ENCODE measurements at places on chromosomes 5 and 9. TPM values are rescaled to one million over a fixed set of nuclear protein-coding genes. Genes with fewer than 3 reads are reported as not detected.

GRCh38 chr5:143234162-143234842 is 169.2 kb downstream of the NR3C1 start:
- H3K27me3 ChIP-seq: no peaks in the 10 kb centered on the region
- H3K4me3 ChIP-seq: no peak overlapping the region
- peaks cover 1% of the 10 kb centered on the region for H3K36me3 ChIP-seq
- H3K27ac ChIP-seq: no peak overlapping the region
- DNase-seq: no peak

DNA sequence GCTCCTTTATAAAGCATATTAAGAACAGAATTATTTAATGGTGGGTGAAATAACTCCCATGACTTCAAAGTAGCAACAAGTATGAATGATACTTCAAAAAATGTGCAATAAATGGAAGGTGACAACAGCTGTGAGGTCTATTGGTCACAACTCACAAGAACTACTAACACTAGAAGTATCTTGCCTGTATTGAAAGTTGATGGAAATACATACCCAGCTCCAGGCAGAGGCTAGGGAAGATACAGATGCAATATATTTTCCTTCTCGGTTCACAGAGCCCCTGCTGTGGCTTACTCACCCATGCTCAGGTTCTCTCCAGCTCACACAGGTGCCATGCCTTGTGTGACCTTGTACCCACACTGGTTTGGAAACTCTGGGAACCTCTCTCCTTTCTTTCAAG is 133.8 kb downstream of the LIFR start:
- DNase-seq: no peak
- H3K4me3 ChIP-seq: no peak overlapping the region
- peaks cover 11% of the 10 kb centered on the region for H3K4me1 ChIP-seq
- H3K36me3 ChIP-seq: no peaks in the 10 kb centered on the region

GRCh38 chr5:73418244-73418691 is 30.3 kb downstream of the FOXD1 start:
- no peak overlapping the region for H3K4me3 ChIP-seq
- no peak overlapping the region for H3K27ac ChIP-seq
- no peaks in the 10 kb centered on the region for H3K36me3 ChIP-seq
- H3K4me1 ChIP-seq: peaks cover 3% of the 10 kb centered on the region
- DNase-seq: no peak

DNA sequence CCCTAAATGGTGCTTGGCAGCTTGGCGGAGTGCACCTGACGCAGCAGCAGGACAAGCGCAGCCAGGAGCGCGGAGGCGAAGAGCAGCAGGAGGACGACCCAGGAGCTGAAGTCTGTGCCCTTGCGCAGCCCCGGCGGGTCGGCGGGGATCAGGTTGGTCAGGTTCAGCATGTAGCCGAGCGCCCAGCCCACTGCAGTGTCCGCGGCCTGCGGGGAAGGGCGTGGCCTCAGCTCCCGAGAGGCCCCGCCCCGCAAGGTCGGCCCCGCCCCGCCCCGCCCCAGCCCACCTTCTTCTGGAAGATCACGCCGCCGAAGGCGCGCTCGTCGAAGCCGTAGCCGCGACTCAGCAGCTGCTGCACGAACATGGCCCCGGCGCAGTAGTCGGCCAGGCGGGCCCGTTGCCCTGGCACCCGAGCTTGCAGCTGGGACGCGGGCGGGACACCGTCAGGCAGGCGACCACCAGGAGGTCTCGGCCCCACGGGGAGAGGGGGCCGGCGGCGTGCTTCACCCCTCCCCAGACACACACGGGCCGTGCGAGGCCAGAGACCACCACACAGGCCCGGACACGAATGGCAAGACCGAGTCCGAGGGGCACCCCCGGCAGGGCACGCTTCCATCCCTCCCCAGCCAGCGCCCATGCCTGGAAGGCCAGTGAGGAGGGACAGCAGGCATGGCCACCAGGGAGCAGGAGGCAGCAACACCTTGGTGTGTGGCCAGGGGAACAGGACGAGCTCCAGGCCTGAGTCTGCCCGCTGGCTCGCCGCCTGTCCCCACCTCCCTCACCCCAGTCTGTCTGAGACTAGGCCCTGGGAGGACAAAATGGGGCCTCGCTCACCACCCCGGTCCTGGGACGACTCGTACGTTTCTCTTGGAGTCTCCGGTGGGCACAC is 2.9 kb upstream of the NPDC1 start:
- H3K27me3 ChIP-seq: peaks cover 43% of the 10 kb centered on the region
- H3K4me1 ChIP-seq: peaks cover 19% of the 10 kb centered on the region
- no peaks in the 10 kb centered on the region for H3K36me3 ChIP-seq
- H3K27ac ChIP-seq: no peak overlapping the region
- H3K4me3 ChIP-seq: no peak overlapping the region

DNA sequence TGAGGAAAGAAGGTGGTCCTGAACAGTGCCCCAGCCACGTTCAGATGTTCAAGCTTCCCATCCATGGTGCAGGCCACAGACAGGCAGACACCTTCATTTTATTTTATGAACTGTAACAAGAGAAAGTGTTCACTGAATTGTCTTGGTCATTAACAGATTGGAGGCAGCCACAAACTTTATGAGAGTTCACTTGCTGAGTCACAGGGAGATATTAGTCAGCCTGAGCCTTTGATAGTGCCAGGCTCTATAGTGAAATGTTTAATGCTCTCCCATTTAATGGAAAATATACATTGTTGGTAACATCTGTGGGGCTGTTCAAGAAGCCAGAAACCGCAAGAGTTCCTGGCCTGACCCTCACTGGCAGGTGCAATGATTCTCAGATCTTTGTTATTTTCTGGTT is 237.0 kb downstream of the TENT4A start:
- H3K4me3 ChIP-seq: no peak overlapping the region
- H3K27ac ChIP-seq: no peak overlapping the region
- no peaks in the 10 kb centered on the region for H3K4me1 ChIP-seq
- no peak for DNase-seq

- no peaks in the 10 kb centered on the region for H3K4me1 ChIP-seq
- H3K36me3 ChIP-seq: no peaks in the 10 kb centered on the region
- DNase-seq: no peak
- no peak overlapping the region for H3K4me3 ChIP-seq
- no peaks in the 10 kb centered on the region for H3K27me3 ChIP-seq
Measured at GRCh38 chr5:59430066-59430685, 463.4 kb downstream of the PDE4D start.

- H3K27ac ChIP-seq: no peak overlapping the region
- no peak for DNase-seq
- H3K4me3 ChIP-seq: no peak overlapping the region
- peaks cover 11% of the 10 kb centered on the region for H3K27me3 ChIP-seq
- no peaks in the 10 kb centered on the region for H3K36me3 ChIP-seq
- peaks cover 28% of the 10 kb centered on the region for H3K4me1 ChIP-seq
Measured at GRCh38 chr9:109295221-109296130, 25.4 kb downstream of the EPB41L4B start.

DNA sequence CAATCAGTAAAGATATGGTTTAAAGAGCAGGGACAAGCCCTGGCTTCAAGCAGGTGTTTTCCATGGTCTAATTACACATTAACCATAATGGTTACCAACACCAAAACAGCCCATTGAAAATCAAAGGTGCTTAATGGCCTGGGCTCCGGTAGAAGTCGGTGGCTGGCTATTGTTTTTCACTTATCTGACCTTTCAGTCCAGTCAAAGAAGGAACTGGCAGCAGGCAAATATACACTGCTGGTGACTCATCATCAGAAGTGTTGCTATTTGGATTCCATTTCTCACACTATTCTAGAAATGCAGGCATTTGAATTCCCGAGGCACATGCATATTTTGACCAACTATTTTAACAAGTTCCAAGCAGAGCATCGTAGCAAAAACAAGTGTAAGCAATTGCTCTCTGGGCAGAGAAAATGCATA is 26.3 kb upstream of the GABRP start:
- no peak for DNase-seq
- no peak overlapping the region for H3K4me3 ChIP-seq
- H3K36me3 ChIP-seq: no peaks in the 10 kb centered on the region
- peaks cover 3% of the 10 kb centered on the region for H3K27me3 ChIP-seq
- no peaks in the 10 kb centered on the region for H3K4me1 ChIP-seq

DNA sequence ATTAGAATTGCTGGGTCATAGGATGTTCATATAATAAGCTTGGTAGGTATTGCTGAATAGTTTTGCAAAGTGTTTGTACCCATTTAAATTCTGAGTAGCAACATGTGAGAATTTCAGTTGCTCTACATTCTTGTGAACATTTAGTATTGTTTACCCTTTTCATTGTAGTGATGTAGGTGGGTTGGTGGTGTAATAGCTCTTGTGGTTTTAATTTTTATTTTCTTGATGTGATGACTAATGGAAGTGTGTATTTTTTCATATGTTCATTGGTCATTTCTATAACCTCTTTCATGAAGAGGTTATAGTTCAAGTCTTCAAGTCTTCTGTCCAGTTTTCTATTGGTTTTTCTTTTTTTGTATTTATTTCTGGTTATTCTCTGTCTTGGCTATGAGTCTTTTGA is 34.4 kb downstream of the RASA1 start:
- H3K27me3 ChIP-seq: no peaks in the 10 kb centered on the region
- no peak overlapping the region for H3K27ac ChIP-seq
- peaks cover 46% of the 10 kb centered on the region for H3K36me3 ChIP-seq
- H3K4me1 ChIP-seq: peaks cover 34% of the 10 kb centered on the region

DNA sequence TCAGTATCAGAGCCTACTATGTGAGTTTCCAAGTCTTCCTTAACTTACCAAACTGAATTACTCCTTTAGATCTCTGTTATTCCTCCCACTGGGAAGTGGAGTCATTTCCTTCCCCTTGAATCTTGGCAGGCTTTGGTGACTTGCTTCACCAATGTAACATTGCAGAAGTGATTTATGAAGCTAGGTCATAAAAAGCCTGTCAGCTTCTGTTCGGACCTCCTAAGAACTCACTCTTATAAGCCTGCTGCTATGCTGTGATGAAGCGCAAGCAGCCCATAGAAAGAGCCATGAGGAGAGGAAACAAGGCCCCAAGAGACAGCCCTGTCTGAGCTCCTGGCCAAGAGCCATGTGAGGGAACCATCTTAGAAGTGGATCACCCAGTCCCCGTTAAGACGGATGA is 14.2 kb upstream of the FOXB2 start:
- no peak overlapping the region for H3K27ac ChIP-seq
- no peak for DNase-seq
- H3K27me3 ChIP-seq: peaks cover 19% of the 10 kb centered on the region
- no peaks in the 10 kb centered on the region for H3K4me1 ChIP-seq

DNA sequence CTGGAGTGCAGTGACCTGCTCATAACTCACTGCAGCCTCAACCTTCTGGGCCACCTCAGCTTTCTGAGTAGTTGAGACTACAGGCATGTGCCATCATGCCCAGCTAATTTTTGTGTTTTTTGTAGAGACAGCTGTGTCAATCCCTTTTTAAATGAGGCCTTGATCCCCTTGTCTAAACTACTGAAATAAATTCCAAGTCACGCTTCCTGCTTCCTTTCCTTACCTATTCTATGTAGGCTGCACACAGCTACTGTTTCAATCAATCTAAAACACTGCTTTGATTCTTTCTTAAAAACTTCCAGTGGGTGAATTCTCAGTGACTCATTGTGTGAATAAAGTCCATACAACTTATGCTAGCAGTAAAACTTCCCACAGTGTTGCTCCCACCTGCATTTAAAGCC is 2.9 kb upstream of the C7 start:
- H3K4me1 ChIP-seq: no peaks in the 10 kb centered on the region
- H3K36me3 ChIP-seq: no peaks in the 10 kb centered on the region
- H3K4me3 ChIP-seq: no peak overlapping the region

DNA sequence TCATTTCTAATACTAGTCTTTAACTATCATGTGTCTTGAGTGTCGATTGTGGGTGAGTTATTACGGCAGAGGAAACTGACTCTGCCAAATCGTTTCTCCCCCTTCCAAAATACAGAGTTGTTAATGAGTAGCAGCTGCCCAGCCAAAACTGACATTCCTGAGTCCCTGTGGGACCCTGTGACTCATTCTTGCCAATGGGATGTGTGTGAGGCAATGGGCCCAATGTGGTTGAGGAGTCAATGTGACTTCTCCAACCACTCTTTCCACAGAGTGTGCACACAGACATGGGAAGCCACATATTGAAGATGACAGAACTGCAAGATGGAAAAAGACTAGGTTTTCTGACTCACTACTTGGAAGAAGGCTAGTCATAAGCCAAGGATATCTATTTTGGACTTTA is 434.7 kb downstream of the DTWD2 start:
- no peaks in the 10 kb centered on the region for H3K4me1 ChIP-seq
- H3K4me3 ChIP-seq: no peak overlapping the region
- no peak overlapping the region for H3K27ac ChIP-seq
- H3K36me3 ChIP-seq: no peaks in the 10 kb centered on the region
- DNase-seq: no peak

- no peak overlapping the region for H3K27ac ChIP-seq
- DNase-seq: no peak
- H3K36me3 ChIP-seq: no peaks in the 10 kb centered on the region
- H3K27me3 ChIP-seq: no peaks in the 10 kb centered on the region
- H3K4me3 ChIP-seq: no peak overlapping the region
Measured at GRCh38 chr5:158642879-158643278, 456.8 kb downstream of the EBF1 start.

DNA sequence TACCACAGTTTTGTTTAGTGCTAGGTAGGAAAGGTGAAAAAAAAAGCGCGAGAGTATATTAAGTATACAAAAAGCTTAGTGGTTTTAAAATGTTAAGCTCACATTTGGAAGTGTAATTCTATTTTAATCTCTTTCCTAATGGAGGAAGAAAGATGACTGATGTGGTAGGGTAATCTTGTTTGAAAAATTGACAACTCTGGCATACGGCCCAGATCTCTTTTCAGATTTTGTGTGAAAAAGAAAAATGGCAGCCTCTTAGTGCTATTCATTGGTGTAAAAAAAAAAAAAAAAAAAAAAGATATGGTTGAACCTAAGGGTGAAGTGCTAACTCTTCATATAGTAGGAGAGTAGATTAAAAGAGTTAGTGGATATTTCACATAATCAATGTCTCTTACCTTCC is 108.0 kb downstream of the ZSWIM6 start:
- H3K4me3 ChIP-seq: no peak overlapping the region
- DNase-seq: no peak
- H3K4me1 ChIP-seq: no peaks in the 10 kb centered on the region
- no peaks in the 10 kb centered on the region for H3K36me3 ChIP-seq
- no peak overlapping the region for H3K27ac ChIP-seq

GRCh38 chr5:33065131-33065530 is 354.0 kb downstream of the NPR3 start:
- DNase-seq: no peak
- no peaks in the 10 kb centered on the region for H3K4me1 ChIP-seq

GRCh38 chr9:123656565-123656964 is 273.4 kb downstream of the DENND1A start:
- peaks cover 7% of the 10 kb centered on the region for H3K36me3 ChIP-seq
- DNase-seq: no peak
- H3K27me3 ChIP-seq: no peaks in the 10 kb centered on the region
- H3K4me1 ChIP-seq: no peaks in the 10 kb centered on the region

The NR5A1 gene
- total RNA-seq: not detected

The ZFP2 gene
- total RNA-seq: 0.21 TPM

The ST8SIA4 gene
- 35.5 TPM for total RNA-seq

The COQ4 gene
- 35.6 TPM for total RNA-seq

The CXCL14 gene
- not detected for total RNA-seq

The ADAMTS2 gene
- not detected for total RNA-seq

The PSAT1 gene
- 68.6 TPM for total RNA-seq

The SLC6A18 gene
- not detected for total RNA-seq

The C5orf52 gene
- total RNA-seq: not detected

The NOXA1 gene
- total RNA-seq: 1.1 TPM

The DMXL1 gene
- 29.3 TPM for total RNA-seq
